ENCODE measurements at places on chromosomes 4 and X.

GRCh38 chr4:17094159-17094875, 195.9 kb upstream of the LDB2 start:
- no peak for DNase-seq

DNA sequence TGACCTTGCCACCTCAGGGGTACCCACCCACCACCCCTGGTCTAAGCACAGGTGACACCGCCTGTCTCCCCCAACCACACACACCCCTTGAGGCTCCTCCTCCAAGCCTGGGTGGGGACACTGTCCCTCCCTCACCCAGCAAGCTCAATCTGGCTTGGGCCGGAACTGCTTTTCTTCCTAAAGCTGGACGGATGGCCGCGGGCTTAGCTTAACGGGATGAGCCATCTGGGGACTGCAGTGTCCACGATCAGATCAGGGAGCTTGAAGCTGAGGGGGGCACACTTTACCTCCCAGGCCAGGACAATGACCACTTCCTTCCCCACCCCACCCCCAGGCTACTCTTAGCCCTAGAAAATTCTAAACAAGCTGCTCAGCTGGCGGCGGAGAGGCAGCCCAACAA, 1.0 kb upstream of the SLC6A8 start:
- no peak for DNase-seq

DNA sequence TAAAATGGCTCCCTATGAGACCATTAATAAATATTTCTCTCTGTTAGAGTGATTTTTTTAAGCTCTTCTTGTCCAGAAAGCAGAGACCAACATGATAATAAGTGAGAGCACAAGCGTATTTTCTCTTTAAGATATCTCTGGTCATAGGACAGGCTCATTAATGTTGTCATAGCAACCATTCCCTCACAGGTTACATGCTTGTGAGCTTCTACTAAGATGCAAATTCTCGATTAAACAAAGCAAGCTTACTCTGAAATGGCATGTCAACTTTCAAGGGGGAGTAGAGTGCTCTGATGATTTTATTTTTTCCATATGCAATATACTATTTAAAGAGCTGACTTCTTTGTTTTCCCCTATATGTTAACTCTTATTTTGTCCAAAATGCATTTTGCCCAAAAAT, 487.2 kb upstream of the LCORL start:
- DNase-seq = no peak

- no peak for DNase-seq
Measured at GRCh38 chrX:134375691-134376090, 84.3 kb upstream of the HPRT1 start.

GRCh38 chr4:155761916-155762315, 3.1 kb downstream of the GUCY1B1 start:
- no peak for DNase-seq

DNA sequence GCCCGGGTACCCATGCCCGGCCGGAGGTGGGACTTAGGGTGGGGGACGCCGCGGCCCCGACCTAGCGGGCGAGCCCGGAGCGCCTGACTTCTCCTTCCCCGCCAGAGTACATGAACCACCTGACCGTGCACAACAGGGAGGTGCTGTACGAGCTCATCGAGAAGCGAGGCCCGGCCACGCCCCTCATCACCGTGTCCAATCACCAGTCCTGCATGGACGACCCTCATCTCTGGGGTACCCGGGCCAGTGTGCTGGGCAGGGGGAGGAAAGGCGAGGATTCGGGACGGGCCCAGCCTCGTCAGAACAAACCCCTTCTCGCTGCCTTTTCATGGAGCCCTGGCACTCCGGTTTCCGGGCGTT, 622 bp downstream of the TAFAZZIN start:
- DNase-seq = peak; percentile 74

DNA sequence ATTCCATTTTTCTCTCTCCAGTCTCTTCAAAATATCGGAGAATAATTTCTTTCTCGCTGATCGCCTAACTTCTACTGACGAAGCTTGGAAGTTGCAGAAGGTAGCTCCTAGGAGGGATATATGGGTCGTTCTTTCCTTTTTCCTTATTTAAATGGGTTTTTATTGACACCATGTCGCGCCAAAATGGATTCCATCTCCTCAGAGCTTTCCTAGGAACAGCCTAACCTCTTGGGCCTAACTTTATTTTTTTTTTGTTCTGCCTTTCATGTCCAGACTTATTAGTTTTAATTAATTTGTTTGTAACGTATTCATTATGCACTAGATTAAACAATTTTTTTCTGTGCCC, 359.4 kb upstream of the ZCCHC13 start:
- DNase-seq = no peak

- DNase-seq = no peak
Measured at GRCh38 chr4:54961357-54961975, 163.9 kb downstream of the KDR start.

GRCh38 chr4:32988165-32988811, 2268.1 kb downstream of the PCDH7 start:
- no peak for DNase-seq

All from activated CD4-positive, alpha-beta memory T cell treated with anti-CD3 and anti-CD28 coated beads for 36 hours (primary cell).